ENCODE measurements at places on chromosomes 5 and 9.

GRCh38 chr9:99391937-99392594 lies 170.0 kb downstream of the SEC61B start:
- DNase-seq: no peak

- no peak for DNase-seq
These were observed 23.9 kb downstream of the AMBP start for GRCh38 chr9:114054191-114054690.

DNA sequence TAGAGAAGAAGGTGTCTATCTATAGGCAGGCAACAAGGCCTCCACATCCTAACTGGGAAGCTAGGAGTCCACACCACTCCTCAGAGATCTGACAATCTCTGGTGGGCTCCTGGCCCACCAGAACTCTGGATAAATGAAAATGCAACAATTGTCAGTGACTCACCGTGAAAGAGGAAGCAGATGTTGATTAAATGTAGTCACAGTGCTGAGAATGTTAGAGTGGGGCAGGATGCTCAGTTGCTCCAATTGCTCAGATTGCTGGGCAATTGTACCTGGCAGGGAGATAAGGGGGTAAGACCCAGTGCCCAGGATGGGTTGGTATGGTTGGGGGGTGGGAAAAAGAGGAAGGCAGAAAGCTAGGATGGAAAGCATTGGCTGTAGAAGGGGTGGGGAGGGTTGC lies 4.3 kb downstream of the CCL19 start:
- no peak for DNase-seq

DNA sequence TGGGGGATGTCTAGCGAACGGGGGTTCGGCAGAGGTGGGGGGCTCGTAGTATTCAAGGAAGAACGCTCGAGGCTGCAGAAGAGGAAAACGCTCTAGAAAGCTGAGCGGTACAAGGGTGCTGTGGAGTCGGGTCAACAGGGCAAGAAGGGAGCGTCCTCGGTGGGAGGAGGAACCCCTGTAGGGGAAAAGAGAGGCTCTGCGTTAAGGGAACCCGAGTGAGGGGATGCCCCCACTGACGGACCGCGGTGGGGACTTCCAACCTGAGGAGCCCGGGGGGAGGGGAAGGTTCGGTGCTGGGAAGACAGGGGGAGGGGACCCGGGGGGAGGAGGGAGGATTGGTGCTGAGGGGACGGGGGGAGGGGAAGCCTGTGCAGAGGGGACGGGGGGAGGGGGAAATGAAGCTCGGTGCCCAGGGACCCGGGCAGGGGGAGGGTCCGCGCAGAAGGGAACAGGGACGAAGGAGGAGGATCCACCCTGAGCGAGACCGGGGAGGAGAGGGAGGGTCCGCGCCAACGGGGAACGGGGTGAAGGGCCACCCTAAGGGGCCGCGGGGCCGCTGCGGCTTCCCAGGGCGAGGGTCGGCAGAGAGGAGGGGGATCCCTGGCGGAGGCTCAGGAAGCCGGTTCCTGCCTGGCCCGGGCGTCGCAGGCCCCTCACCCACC lies 621 bp downstream of the NR6A1 start:
- DNase-seq: no peak

DNA sequence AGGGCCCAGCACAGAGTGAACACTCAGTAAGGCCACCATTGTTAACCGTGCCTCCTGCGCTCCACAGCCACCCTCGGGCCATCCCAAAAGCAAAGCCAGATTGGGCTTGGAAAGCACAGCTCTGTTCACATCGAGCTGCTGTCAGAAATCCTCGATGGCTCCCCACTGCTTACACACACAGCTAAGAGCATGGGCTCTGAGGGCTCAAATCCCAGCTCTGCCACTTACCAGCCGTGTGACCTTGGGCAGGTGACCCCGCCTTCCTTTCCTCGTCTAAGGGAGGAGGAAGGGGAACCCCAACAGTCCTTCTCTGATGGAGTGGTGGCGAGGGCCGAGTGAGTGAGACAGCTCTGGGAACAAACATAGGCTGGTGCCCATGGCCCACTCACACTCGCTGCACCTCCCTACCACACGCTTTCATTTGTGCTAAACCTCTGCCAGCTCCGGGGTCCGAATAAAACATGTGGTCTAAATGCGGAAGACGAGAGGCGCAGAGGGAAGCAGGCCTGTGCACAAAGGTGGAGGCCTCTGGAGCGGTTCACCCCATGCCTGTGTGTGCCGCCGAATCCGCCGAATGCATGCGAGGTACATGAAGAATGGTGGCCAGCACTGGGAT lies 139.3 kb downstream of the PAX5 start:
- no peak for DNase-seq

DNA sequence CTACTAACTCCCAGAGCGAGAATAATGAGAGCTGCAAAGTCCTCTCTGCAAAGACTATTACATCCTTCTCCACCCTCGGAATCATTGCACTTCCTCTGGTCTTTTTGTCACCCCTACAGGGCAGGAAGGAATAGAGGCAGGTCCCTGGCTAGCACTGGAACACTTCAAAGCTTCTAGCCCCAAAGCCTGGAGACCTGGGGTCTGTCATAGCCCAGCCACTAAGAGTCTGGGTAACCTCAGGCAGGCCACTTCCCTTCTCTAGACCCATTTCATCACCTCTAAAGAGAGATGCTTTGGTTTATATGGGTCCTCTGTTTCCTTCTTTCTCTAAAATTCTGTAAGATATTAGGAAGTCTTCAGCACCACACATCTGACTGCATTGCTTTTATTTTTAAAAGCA lies 6.7 kb downstream of the ADRB2 start:
- DNase-seq: no peak

GRCh38 chr9:68870086-68870485 lies 143.8 kb downstream of the PRKACG start:
- DNase-seq: no peak

DNA sequence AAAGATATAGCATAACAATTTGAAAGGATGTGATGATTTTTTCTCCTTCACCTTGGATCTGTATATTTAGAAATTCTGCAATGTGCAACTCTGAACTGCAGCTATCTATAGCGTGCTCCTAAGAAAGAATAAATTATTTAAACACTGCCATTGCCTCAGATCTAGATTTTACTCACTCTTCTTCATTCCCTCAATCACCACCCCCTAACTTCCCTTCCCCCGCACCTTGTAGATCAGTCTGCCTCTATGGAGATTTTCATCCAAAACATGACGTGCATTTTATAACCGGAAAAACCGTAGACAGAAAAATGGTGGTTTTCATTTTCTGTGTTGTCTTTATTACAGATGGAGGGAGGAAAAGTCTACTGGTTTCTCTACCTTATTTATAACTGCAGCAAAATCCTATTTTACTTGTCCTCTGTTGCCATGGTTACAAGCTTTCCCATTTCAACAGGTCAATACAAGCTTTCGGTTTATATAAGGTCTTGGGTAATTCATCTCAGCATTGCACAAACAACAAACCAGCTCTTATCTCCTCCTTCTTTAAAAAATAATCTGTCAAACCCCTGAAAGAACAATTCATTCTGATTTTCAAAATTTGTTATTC lies 480.0 kb downstream of the TAF11L14 start:
- no peak for DNase-seq

GRCh38 chr5:149750596-149750995 lies 20.5 kb downstream of the PPARGC1B start:
- no peak for DNase-seq

DNA sequence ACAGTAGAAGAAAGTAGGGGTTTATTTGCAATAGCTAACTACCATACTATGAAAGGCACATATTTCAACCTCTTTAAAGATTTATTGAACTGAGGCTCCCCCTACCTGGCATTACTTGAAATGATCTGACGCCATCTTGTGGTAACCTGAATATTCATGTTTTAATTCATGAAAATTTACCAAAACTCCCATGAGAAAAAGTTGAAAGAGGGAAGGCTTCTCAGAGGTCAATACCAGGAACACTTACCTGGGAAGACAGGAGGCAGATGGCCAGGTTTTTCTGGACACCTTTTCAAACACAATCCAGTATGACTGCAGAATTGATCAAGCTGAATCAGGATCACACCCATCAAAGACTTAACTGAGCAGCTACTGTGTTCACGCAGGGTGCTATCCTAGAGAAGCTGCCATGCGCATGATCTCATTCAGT lies 9.4 kb downstream of the PRELID2 start:
- DNase-seq: peak; percentile 38

DNA sequence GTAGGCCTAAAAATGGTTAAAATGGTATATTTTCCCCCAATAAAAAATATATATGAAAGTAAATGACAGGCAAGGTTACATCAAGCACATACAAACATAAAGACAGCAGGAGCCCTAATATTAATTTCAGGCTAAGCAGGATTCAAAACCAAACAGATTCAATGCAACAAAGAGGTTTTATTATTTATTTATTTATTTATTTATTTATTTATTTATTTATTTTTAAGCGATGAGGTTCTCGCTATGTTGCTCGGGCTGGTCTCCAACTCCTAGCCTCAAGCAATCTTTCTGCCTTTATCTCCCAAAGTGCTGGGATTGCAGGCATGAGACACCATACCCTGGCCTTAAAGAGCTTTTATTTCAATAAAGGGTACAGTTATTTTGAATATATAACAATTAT lies 106.4 kb upstream of the SHB start:
- no peak for DNase-seq

- DNase-seq: no peak
These were observed 394.9 kb upstream of the CD180 start for GRCh38 chr5:67591491-67591890.

DNA sequence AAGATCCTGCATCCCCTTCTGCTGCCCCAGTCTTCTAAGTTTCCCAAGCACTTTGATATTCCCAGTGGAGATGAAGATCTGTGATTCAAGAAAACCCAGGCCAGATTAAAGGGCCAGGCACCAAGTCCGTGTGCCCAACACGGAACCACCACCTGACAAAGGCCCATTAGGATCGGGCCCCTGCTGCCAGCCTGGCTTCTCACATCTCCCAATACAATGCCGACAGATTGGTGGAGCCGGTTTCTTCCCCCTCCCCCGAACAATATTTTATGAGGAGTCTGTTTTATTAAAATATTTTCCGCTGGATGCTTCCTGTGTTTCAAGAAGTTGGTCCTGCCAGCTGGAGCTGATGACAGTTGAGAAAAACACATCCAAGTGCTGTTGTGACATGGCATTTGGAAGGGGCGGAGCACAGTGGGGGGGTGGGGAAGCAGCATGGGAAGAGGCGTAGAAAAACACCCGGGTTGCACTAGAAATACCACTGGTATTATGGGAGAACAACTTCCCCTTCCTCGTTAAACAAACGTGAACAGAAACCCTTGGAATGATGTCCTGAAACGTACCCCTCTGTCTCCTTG lies 45.0 kb downstream of the CRB2 start:
- DNase-seq: no peak

DNA sequence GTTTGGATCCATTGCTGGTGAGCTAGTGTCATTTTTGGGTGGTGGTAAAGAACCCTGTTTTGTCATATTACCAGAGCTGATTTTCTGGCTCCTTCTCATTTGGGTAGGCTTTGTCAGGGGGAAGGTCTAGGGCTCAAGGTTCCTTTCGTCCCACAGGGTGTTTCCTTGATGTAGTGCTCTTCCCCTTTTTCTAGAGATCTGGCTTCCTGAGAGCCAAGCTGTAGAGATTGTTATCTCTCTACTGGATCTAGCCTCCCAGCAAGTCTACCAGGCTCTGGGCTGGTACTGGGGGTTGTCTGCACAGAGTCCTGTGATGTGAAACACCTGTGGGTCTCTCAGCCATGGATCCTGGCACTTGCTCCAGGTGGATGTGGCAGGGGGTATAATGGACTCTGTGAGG lies 145.9 kb downstream of the HINT1 start:
- DNase-seq: no peak

DNA sequence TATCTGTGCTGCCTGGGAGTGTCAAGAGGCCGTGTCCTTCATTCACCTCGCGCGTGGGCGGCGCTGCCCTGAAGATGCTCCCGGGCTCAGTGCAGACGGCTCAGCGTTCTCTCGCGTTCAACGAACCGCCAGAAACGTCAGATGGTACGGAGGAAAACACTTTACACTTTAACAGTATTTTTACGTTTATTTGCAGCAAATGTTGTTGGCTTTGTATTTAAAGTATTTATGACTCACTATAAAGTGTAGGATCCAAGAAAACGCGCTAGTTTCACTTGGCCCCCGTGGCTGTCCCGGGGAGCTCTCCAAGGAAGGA lies 544 bp upstream of the ERCC6L2 start:
- peak; percentile 28 for DNase-seq

DNA sequence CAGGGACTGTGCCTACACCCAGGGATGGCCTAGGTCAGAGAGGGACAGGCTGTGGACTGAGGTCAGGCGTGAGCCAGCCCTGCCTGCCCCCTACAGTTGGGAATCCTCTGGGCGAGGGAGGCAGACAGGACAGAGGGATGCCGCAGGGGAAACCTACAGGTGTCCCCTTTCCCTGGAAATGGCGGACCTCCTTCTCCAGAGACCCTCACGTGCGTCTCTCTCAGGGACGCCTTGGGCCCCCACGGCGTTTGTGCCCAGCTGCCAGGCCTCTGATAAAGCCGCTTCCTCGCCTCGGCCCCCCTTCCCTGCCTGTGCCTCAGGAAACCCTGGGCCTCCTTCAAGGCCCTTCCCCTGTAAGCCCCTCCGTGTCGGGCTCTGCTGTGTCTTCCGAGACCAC lies 129.3 kb downstream of the RXRA start:
- no peak for DNase-seq

GRCh38 chr5:132225165-132226032 lies 2.3 kb downstream of the P4HA2 start:
- peak; percentile 40 for DNase-seq

- no peak for DNase-seq
These were observed 22.4 kb upstream of the MRNIP start for GRCh38 chr5:179880848-179881590.

- DNase-seq: no peak
These were observed 8.9 kb upstream of the SPATA31E1 start for GRCh38 chr9:87873607-87874303.

DNA sequence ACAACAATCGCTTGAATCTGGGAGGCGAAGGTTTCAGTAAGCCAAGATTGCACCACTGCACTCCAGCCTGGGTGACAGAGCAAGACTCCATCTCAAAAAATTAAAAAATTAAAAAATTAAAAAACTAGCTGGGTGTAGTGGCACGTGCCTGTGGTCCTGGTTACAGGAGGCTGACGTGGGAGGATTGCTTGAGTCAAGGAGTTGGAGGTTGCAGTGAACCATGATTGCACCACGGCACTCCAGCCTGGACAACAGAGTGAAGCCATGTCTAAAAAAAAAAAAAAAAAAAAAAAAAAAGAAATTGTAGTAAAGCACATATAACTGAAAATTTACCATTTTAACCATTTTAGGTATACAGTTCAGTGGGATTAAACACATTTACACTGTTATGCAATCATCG lies 13.1 kb upstream of the CCIN start:
- no peak for DNase-seq

GRCh38 chr9:105151686-105151995 lies 92.8 kb upstream of the SLC44A1 start:
- DNase-seq: no peak

GRCh38 chr9:89605465-89606048 lies 745 bp downstream of the GADD45G start:
- peak; percentile 24 for DNase-seq

GRCh38 chr5:139648205-139649081 lies at the start of gene CXXC5:
Gene CXXC5 (plus strand): TSS chr5:139648349. CDS start chr5:139680524, 32,175 bp downstream.
- peak; percentile 55 for DNase-seq

- DNase-seq: no peak
These were observed 6.1 kb downstream of the NDFIP1 start for GRCh38 chr5:142114687-142115086.

Measured in NCI-H1105 treated with DMSO at 0.1 percent for 48 hours (cell line).